ENCODE measurements at places on chromosomes 6 and 20. TPM values are rescaled to one million over a fixed set of nuclear protein-coding genes. Genes with fewer than 3 reads are reported as not detected.

DNA sequence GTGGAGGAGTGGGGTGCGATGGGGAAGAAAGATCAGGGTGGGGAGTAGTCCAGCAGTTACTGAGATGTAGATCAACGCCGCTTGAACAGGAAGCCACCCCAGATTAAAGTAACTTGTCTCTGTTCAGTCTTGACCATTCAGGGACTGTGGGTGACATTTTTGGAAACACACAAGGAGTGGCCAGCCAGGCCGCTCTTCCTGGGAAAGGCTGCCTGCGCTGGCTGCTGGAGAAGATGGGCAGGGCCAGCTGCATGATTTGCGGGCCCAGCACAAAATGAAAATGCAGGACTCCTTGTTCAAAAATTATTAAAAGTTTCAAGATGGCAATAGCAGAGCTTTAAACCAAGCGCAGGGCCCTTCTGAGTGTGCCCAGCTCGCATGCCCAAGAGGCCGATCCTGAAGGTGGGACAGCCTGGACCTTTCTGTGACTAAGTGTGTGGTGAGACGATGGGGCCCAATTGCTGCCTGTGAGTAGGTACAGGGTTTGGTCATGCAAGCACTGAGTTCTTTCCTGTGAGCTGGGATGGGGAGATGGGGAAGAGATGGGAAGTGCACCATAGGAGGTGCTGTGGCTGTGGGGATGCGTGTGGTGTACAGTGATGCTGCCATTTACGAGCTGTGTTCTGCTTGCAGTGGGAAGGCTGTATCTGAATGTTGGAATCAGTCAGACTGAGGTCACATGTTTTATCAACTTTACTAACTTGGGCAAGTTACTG, 51.3 kb downstream of the DAAM2 start:
- DNase-seq = no peak

GRCh38 chr6:140276133-140276532, 901.7 kb upstream of the CITED2 start:
- DNase-seq = no peak

DNA sequence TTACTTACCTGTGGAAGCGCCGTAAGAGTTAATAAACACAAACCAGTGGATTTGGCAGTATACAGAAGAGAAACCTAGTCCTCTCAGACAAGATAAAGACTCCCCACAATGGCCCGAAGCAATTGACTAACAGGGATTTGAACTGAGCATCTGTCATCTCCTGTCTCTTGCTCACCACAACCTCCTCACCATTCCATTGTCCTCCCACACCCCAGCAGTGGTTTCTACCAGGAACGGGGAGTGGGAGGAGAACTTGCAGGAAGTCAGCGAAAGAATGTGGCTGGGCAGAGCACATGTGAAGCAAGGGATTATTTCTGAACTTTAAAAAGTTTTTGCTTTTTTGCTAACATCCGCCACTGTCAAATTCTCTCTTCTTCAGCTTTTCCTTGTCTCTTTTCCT, 24.6 kb upstream of the TAAR1 start:
- DNase-seq = no peak

WFDC13 gene
- not detected for total RNA-seq

OR2H1 gene
- total RNA-seq = 16.9 TPM

Data from testis (tissue), 5 donors.